K562 (cell line): ENCODE measurements at places on chromosomes 7 and 10. TPM values are rescaled to one million over a fixed set of nuclear protein-coding genes. Genes with fewer than 3 reads are reported as not detected.

Gene PIP
- polyA plus RNA-seq, result not detected in 2 replicates

Gene EXOSC1
- polyA plus RNA-seq, result 65.1 and 67.0 TPM in 2 replicates

Gene VWDE
- polyA plus RNA-seq, result 89.6 and 116 TPM in 2 replicates

Gene CDNF
- polyA plus RNA-seq, result 1.1 and 1.6 TPM in 2 replicates

Gene CALML3
- not detected in 2 replicates for polyA plus RNA-seq

Gene SLC18A3
- not detected in 2 replicates for polyA plus RNA-seq

DNA sequence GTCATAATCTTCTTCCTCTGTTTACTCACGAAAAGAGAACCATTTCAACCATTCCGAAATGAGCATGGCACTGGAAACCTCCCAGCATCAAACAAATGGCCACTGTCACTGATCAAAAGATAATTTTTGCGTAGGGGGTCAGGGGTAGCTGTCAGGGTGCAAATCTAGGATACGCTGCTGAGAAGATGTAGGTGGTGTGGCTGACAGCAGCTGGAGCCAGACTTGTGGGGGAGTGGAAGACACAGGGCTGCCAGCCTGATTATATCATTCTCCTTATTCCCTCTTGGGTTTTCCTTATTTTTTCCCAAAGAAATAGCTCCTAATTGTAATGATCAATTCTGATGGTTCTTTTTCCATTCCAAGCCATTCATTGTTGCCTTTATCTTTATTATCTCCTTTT, 266.1 kb downstream of the SORCS1 start:
- no peak for DNase-seq

DNA sequence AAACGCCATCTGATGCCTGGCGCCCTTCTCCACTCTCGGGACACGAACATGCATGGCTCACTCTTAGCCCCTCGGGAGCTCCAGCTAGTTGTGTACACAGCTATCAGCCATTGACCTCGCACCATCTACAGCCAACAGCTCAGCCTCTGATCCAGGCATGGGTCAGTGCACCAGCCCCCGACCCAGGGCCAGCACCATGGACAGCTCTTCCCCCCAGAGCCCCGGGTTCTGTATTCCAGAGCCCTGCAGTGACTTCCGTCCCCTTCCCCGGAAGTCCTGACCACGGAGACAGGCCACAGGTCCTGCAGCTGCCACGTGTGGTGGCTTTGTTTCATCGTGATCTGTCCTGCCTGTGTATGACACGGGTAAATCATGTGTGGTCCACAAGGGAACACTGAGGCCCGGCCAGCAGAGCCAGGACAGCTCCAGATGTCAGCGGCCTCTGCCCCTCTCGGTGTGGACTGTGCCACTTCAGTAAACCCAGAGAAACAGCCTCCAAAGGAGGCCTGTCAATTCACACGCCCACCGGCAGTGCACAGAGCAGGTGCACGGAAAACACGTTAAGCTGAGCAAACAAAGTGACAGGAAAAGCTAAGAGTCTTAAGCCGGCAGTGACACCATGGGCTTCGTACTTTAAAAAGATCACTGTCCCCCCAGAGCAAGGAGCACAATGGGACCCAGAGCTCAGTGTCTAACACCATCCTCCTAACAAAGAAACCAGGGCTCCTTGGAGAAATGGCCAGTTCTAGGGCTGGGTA, 13.0 kb downstream of the STK32C start:
- peak; percentile 67 for DNase-seq

DNA sequence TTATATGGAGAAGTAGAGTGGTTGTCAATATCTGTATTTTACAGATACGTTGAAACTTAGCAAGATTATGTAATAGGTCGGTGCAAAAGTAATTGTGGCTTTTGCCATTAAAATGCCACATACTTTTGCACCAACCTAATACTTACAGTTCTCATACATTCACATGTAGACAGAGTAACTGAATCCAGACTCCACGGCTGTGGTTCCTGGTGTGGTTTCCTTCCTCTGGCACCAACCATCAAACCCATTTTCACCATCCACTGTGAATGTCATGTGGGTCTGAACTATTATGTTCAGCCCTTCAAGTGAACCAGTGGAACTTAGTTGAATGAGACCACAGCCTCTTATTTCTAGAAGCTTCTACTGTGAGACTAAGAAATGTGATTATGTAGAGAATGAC, 31.5 kb upstream of the SLIT1 start:
- no peak for DNase-seq

- DNase-seq, result no peak
Observed at GRCh38 chr10:91593834-91594233, 39.0 kb downstream of the PPP1R3C start.

DNA sequence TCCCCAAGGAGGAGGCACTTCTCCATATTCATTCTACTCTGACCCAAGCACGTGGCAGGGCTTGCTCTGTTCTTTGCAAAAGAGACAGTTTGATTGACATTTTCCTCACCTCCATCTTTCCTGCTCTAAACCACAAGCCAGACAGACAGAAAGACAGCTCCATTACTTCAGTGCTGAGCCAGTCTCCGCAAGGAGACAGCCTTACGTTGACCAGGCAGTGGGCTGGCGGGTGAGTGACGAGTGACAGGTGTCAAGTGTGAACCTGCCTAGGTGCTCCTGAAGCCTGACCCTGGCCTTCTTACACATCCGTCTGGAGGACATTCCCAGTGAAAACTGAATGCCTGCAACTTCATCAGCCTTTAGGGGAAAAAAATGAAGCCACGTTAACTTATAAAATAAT, 314.6 kb downstream of the TNS3 start:
- DNase-seq, result no peak

- DNase-seq, result no peak
Observed at GRCh38 chr10:118522791-118523498, 72.5 kb downstream of the PRLHR start.

DNA sequence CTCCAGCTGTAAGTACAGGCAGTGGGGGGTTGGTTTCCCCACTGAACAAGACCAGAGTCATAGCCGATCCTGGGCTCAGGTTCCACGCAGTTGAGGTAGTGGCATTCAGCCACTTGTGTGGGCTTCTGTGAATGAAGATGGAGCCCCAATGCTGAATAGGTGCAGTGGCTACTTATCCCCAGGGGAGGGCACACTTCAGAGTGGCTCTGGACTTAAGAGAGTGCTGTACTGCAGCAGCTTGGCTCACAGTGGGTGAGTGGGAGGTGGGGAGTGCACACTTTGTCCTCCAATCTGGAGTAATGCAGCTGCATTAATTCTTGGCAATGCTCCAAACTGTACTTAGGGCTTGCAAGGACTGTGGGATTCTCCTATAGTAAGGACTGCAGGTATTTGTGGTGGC, 81.9 kb downstream of the BUB3 start:
- DNase-seq, result peak; percentile 5

DNA sequence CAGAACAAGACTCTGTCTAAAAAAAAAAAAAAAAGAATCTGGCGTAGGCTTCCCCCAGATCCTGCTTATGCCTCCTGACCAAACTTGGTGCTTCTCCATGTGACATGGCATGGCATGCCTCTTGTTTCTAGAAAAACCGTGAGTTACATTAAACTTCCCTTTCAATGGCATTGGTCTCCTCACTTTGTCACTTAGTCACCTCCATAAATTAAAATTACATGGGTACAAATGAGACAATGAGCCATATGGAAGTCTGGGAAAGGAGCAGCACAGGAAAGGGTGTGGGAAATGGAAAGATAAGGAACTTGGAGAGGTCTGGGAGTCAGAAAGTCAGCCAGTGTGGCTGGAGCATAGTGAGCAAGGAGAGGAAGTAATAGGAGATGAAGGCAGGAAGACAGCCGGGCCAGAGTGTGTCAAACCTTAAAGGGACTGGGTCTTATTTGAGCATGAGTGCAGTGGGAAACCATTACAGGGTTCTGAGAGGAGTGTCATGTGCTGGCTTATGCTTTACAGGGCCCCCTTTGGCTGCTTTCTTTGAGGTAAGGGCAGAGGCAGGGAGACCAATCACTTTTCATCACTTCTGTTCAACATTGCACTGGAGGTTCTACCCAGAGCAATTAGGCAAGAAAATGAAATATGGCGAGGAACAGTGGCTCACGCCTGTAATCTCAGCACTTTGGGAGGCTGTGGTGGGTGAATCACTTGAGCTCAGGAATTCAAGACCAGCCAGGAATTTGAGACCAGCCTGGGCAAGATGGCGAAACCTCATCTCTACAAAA, 21.3 kb upstream of the ZMIZ2 start:
- peak; percentile 8 for DNase-seq

- no peak for DNase-seq
Observed at GRCh38 chr10:18421726-18422293, 229.6 kb downstream of the NSUN6 start.

DNA sequence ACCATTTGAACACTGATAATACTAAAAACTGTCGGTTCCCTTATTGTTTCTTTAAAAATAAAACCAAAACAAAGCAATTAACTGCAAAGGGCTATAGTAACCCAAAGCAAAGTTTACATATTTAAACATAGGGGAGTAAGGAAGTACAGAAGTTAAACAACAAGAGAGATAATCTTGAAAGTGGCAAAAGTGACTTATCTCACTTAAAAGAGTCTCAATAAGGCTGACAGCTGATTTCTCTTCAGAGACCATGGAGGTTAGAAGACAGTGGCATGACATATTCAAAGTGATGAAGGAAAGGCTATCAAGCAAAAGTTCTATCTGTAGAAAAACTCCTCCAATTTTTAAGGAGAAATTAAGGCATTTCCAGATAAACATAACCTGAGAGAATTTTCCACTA, 233.5 kb upstream of the HDAC9 start:
- no peak for DNase-seq

GRCh38 chr7:69412331-69413146, 185.7 kb upstream of the AUTS2 start:
- DNase-seq, result peak; percentile 37

DNA sequence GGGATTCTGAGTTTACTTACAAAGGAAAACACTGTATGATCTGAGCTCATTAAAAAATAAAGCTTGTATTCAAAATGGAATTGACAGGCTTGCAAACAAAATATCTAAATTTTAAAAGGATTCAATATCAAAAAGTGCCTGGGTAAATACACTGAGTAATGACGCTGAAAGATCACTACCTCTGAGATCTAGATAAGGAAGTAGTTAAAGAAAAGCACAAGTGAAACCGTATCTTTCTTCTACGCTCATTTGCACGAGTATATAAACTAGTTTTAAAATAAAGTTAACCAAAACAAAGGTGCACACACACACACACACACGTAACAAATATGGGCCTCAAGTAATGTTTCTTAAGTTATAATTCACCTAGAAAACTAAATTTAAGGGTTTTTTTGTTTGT, 93.4 kb downstream of the SNX13 start:
- DNase-seq, result no peak
